ENCODE measurements at places on chromosomes 2 and 18.

DNA sequence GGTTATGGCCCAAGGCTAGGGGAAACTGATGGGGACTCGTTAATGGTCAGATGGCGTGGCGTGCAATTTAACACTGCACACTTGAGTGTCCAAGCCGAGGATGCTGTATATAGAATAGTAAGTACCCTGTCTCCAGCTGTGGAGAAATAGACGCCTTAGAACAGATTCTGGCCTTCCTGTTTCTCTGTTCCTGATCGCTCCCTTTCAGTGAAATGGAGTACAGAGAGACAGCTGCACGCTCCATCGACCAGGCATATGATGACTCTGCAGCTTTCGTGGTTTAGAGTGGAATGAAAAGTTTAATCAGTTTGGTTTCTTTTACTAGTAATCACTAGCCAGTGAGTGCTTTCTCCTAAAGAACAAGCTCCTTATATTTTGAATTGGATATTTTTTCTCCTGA is 213.4 kb downstream of the NEDD4L start:
- DNase-seq: no peak

GRCh38 chr2:19879120-19879519 is 22.7 kb downstream of the TTC32 start:
- no peak for DNase-seq

- no peak for DNase-seq
These were observed 121.8 kb downstream of the PLB1 start for GRCh38 chr2:28617502-28618184.

GRCh38 chr18:24369426-24369825 is 28.2 kb downstream of the OSBPL1A start:
- DNase-seq: no peak

- DNase-seq: no peak
These were observed 3.1 kb upstream of the ARID5A start for GRCh38 chr2:96533292-96534073.

DNA sequence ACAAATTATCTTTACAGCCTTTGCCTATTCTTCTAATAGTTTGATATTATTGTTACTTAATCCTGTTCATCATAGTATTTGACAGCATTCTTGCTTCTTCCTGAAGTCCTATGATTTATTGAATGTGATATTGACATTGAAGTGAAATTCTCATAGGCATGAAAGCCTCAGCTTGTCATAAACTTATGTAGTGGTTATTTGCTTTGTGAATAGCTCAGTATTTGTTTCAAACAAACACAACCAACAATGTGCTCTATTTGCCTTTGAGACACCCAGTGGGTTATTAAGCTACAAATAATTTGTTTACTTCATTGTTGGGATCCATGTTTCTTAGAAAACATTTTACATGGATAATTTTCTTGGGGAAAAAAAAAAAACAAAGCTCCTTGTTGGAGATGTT is 57.2 kb downstream of the TTC39C start:
- DNase-seq: no peak

DNA sequence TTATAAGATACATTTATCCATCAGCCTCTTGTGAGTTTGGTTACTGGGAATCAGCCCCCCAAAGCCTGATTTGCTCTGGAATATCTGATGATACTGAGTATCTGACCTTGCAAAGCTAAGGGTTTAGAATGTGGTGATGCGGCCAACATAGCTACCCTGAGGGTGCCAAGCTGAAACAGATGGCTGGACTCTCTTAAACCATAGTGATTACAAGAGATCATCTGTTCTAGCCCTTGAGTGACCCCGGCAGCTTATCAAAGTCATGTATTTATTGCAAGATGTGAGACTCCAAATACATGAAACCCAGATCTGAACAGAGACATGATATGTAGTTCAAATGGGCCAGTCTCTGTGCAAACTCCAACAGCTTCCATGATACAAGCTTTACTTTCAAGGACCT is 78.2 kb upstream of the CABLES1 start:
- peak; percentile 56 for DNase-seq

- DNase-seq: peak; percentile 82
These were observed 649 bp downstream of the ESCO1 start for GRCh38 chr18:21599585-21600525.
